Myocyte (in vitro differentiated cells): ENCODE measurements at places on chromosomes 1 and 21. TPM values are rescaled to one million over a fixed set of nuclear protein-coding genes. Genes with fewer than 3 reads are reported as not detected.
A peak's percentile ranks its signal among the peaks of the same experiment; 100 is the strongest.

- peak; percentile 67 for DNase-seq
Measured at GRCh38 chr1:161722406-161722805, 1.1 kb downstream of the FCRLB start.

The FAM131C gene
- not detected in 2 replicates for total RNA-seq

DNA sequence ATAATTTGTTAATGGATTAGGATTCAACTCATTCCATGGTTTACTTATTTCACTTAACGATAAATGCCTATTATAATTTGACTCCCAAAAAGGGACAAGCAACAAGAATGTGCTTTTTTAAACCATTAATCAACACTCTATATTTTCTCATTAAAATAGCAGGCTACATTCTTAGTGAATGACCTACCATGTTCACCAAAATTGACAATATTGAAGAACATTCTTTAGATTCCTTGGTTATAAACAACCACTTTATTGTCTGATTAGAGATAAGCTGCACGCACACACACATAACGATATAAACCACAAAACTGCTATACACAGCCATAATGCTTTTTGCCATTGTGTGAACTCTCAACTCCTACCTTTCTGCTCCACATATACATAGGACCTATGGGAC, 75.4 kb upstream of the LRRC7 start:
- DNase-seq = no peak

DNA sequence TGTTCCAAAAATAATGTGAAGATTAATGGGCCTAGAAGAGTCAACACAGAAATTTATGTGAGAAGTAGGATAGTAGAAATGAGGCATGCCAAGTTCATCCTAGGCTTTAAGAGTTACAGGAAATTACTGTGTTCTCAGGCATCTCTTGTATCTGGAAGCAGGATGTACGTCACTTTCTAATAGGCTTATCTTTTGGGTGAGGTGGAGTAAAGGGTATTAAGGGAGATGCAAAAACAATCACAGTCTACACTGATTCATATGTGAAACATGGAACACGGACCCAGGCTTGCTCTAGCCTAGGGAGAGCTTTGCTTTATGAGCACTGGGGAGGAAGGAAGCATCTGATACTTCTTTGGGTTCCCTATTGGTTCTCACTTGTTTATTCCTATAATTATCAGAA, 84.5 kb upstream of the RGS4 start:
- DNase-seq = no peak

The SERPINC1 gene
- not detected in 2 replicates for total RNA-seq

The PRKAA2 gene
- total RNA-seq = 9.1 and 10.5 TPM in 2 replicates

DNA sequence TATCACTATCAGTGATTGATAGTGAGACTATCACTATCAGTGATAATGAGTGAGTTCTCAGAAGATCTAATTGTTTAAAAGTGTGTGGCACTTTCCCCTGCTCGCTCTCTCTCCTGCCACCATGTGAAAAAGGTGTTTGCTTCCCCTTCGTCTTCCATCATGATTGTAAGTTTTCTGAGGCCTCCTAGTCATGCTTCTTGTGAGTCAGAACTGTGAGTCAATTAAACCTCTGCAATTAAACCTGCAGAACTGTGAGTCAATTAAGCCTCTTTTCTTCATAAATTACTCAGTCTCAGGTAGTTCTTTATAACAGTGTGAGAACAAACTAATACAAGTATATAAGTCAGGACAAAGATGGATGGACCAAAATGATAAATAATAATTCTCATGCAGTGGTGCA, 7.0 kb upstream of the IL23R start:
- no peak for DNase-seq

GRCh38 chr1:206557636-206558473, 50.5 kb downstream of the RASSF5 start:
- no peak for DNase-seq

- DNase-seq = no peak
Measured at GRCh38 chr1:243731301-243731891, 118.6 kb downstream of the AKT3 start.

DNA sequence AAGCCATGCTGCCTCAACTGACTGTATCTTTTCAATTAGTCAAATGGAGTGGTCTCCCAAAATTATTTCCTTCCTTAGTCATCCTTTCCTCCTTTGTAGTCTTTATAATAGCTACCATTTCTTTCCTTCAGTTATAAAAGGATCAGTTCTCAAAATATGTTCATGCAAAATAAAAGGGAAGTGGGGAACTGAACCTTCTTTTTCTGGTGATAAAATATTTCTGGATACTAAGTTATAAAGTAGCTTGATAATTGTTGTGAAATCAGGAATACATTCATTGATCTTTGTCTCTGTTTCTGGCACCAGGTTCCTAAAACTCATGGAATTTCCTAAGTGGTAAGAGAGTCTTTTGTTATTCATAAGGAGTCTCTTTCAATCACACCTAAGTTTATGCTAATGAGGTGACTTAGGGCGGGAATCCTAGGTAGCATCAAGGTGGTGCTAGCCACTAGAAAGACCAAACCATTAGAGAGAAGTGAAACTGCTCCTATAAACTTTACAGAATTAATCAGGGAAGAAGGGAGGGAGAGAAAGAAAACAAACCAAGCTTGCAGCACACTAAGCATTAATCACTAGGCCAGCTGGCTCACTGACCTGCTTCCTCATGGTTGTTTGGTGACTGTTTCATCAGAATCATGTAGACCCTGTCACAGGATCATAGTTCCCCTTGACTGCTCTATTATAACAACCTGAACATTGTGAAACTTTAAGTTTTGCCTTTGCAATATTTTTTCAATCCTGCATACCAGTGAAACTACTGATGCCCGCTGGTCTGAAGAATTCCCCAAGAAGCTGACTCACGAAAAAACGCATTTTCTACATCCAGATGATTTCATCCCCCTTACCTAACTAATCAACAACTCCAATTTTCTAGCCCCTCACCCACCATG, 161.6 kb upstream of the PTBP2 start:
- DNase-seq = peak; percentile 53

DNA sequence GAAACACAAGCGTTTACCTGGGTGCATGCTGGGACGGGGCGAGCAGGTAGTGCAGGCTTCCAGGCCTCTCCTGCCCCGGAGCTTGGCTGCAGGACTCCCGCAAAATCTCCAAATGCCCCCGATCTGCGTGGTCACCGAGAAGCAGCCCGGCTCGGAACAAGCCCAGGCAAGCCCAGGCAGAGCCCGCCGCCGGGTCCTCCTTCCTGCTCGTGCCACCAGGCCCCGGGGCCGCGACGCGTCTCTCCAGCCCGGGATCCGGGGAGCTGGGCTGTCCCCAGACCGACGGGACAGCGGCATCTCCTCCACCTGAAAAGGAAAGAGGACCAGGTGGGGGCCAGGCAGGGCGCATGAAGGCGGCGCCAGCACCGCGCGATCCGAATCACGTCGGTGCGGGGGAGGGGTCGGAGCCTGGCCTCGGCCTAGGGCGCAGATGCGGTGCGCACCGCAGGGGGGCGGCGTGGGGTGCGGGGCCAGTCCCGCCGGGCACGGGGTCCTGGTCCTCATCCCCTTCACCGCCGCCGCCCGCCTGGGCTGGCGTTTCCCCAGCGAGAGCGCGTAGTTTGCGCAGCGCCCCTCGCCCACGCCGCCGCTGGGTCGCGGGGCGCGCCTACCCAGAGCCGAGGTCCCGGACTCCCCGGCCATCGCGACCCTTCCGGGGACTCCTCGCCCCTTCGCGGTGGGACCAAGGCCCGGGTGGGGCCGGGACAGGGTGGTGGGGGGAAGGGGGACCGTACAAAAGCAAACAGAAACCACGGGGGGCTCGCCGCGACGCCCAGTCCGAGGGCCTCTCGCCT, 52.4 kb upstream of the H6PD start:
- DNase-seq = peak; percentile 64

GRCh38 chr1:42380586-42381279, at the start of gene RIMKLA:
RIMKLA (plus strand) TSS chr1:42380792; CDS start chr1:42380935, 143 bp downstream.
- no peak for DNase-seq

The NUCKS1 gene
- total RNA-seq = 151 and 153 TPM in 2 replicates

The RAD54L gene
- 0.52 and 0.59 TPM in 2 replicates for total RNA-seq

DNA sequence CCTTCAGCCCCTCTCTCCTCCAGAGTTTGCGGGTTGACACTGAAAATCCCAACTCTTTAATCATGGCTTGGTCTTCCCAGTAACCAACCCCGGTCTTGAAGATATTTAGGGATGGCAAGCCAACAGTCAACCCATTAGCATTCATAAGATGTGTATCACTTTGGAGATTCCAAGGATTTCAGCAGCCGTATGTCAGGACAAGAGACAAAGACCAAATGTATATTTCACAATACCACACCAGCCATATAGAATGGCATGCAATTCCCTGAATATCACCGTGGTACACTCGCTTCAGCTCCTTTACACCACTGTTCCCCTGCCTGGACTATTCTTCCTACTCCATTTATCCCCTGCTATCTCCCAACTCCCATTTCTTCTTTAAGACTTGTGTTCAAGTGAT, 109.2 kb downstream of the CSMD2 start:
- DNase-seq = no peak

DNA sequence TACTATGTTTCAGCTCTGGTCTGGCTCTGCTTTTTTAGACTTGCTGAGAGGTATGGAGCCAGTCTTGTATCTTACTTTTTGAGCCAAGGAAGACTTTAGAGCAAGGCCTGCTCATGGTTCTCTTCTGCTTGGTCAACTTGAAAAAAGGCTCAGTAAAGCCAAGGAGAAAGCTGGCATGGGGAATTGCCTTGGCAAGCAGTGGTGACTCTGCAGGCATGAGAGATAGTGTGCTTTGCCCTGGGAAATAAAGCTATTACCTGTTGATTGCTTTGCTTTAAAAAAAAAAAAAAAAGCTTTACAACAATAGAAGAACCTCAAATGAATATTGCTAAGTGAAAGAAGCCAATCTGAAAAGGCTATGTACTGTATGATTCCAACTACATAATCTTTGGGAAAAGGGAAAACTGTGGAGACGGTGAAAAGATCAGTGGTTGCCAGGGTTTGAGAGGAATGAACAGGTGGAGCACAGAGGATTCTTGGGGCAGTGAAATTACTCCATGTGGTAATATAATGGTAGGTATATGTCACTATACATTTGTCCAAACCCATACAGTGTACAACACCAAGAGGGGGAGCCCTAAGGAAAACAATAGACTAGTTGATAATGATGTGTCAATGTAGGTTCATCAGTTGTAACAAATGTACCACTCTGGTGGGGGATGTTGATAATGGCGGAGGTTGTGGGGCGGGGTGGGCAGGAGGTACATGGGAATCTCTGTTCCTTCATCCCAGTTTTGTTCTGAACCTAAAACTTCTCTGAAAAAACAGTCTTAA, 87.6 kb downstream of the HMCN1 start:
- no peak for DNase-seq

GRCh38 chr1:45884700-45885099, 81.3 kb downstream of the MAST2 start:
- no peak for DNase-seq
